Activated T-helper 1 cell treated with anti-CD3 and anti-CD28 coated beads, Interleukin-2, amount 50 U/mL, for 16 hours (primary cell): ENCODE measurements at places on chromosomes 7 and 10.

- DNase-seq: no peak
These were observed 80.8 kb upstream of the RHOBTB1 start for GRCh38 chr10:61024856-61025201.

- DNase-seq: no peak
These were observed 720.5 kb downstream of the KCNMA1 start for GRCh38 chr10:76917071-76917470.

DNA sequence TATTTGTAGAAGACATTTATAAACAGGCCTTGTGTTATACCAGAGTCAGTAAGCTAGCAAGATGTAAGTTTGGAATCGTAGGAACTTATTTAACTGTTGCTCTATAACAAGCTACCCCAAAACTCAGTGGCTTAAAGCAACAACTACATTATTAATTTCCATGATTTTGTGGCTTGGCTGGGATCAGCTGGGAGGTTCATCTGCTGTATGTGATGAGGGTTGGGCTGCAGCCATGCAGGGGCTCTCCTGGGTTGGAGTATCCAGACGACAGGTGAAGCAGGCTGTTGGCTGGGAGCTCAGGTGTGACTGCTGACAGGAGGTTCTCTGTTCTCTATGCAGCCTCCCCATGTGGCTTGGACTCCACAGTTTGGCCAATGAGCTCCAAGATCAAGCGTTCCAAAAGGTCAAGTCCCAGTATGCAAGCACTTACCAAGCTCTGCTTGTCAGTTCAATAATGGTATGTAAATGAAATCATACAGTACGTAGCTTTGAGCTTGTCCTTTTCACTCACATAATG lies 52.4 kb downstream of the GPR26 start:
- DNase-seq: no peak

- no peak for DNase-seq
These were observed 212.7 kb upstream of the IGFBP3 start for GRCh38 chr7:46133751-46134150.

DNA sequence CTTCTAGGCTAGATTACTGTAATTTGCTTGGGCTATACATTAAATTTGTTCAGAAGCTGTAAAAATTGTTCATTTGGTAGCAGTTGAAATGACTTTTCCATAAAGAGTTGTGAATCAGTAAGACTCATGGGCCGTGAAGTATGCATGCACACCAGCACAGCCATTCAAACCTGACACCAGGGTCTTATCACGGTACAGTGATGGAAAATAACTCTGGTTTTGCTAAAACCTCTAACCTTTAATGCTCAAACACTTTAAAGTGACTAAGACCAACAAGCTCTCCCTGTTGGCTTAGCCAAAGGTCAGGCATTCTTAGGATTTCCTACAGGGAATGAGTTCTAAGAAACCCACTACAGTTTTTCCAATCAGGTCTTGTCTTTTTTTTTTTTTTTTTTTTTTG lies 11.5 kb downstream of the ARL3 start:
- no peak for DNase-seq

DNA sequence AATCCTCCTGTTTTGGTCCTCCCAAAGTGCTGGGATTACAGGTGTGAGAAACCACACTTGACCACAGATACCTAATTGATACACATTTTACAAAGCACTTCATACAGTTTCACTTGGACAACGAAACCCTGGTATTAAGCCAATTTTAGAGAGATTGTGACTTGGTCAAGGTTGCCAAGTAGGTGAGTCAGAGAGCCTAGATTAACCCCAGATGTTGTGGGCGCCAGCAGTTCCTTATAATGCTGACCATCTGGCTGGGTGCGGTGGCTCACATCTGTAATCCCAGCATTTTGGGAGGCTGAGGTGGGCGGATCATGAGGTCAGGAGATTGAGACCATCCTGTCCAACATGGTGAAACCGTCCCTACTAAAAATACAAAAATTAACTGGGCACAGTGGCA lies 4.9 kb upstream of the PHKG1 start:
- no peak for DNase-seq

- DNase-seq: no peak
These were observed 175.1 kb downstream of the SEPTIN7 start for GRCh38 chr7:35975851-35976454.

- DNase-seq: no peak
These were observed 21.1 kb upstream of the MACC1 start for GRCh38 chr7:20238194-20238753.

DNA sequence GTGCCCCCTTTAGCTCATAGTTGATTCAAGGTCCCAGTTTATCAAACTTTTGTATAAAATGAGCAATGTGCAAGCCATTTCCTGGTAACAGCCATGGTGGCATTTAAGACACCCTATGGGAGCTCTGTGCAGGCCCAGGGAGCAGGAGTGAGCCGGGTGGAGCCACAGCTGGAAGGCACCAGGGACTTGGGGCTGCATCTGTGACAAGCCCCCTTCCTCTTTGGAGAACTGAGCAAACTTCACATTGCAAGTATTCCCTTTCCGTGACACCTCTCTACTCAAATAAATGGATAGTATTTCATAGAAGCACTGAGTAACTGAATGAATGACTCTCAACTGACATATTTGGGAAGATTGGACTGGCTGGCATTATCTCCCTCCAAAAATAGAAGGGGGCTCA lies 558.7 kb upstream of the FOXK1 start:
- DNase-seq: no peak

GRCh38 chr10:108392286-108392685 lies 1227.8 kb upstream of the SORCS1 start:
- no peak for DNase-seq
